Right renal cortex interstitium (tissue), 3 donors: ENCODE measurements at places on chromosomes 7 and 10.

- no peak for DNase-seq
Observed at GRCh38 chr7:154844955-154845354, 158.0 kb downstream of the PAXIP1 start.

DNA sequence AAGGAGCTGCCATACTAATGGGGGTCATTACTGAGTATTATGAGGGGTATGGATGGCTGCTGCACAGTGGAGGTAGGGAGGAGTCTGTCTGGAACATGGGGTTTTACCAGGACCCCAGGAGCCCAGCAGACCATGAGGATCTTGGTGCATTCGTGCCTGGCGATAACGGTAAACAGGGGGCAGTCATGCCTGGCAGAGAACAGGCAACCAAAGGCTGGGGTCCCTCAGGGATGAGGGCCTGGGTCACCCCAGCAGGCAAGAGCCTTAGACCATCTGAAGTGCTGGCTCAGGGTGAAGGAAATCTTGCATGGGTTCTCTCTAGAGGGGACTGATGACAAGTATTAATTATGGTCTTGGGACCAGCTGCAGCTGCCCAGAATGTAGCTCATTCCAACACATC lies 46.1 kb downstream of the MYL10 start:
- DNase-seq, result no peak

DNA sequence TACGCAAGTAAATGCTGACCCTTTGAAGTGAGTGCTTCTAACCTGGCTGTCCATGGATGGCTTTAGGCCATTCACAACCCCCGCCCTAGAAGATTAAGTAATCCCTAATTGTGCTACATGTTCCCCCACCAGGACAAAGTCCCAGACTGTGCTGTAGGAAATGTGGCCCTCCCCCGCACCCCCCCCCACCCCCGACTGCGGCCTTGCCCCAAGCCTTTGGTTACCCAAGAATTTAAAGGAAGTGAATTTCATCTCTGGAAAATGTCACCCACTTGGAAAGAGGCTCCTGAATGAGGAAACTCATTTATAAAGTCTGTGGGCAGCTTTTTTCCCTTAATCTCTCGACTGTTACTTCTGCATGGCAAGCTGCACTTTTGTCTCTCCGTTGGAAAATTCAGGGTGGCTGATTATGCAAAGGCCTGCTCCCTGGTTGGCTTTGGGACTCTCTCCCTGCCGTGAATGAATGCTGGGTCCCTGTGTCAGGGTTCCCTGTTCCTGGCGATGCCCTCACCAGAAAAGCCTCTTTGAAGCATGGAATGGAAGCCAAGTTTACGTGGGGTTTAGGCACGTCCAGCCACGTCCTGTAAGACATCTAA lies 31.4 kb upstream of the AQP1 start:
- DNase-seq, result no peak

DNA sequence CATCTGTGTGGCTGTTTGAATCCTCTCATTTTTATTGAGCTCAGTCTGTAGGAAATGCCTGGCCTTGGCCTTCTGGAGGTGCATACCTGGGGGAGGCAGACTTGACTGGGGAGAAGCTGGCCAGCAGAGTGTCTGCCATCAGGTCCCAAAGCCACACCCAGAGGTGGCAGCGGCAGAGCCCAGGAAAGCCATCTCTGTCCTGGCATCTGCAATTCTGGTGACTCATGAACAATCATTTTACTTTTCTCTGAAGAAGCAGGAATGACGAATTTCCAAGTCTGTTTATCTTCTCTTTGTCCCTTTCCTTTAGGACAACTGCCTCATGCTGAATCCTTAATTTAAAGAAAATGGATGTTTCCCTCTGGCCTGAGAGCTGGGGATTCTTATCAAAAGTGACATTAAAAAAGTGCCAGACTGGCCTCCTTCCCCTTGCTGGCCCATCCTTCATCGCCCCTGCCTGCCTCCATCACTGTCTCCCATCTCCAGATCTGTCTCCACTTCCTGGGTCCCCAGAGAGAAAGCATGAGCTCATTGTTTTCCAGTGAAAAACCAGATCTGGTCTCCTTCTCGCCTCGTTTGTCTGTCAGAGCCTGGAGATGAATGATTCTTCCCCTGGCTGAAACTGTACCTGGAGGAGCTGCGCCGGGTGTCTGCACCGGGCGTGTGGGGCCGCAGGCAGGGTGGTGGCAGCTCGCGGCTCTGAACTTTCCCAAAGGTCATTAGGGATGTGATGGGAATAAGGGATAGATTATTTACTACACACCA lies 124.5 kb downstream of the TMEM178B start:
- DNase-seq, result no peak

DNA sequence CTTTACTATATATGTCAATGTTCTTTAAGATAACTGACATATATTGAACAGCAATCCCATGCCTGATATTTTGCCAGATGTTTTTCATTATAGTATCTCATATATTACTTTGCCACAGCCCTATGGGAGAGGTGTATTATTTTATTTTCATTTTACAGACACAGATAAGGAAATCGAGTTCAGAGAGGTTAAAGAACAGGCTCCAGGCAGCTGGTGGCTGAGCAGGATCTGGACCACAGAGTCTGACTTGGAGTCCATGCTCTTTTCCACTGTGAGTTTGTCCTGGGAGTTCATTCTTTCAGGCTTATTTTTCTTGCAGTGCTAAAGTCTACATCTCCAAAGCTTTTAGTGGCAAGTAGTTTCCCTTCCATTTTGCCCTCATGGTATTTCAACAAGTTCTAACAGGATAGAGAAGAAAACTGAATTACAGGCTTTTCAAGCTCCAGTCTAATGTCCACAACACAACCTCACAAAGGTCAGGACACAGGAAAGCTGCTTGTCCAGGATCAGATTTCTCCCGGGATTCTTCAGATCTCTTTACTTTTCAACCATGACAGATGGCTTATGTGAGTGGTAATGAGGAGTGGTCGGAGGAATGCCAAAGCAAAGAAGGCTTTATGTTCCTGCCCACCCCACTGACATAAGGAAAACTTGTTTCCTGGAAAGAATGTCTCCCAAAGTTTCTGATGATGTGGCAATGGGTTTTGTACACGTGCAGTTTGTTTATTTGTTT lies 13.1 kb upstream of the SLC35B4 start:
- no peak for DNase-seq

DNA sequence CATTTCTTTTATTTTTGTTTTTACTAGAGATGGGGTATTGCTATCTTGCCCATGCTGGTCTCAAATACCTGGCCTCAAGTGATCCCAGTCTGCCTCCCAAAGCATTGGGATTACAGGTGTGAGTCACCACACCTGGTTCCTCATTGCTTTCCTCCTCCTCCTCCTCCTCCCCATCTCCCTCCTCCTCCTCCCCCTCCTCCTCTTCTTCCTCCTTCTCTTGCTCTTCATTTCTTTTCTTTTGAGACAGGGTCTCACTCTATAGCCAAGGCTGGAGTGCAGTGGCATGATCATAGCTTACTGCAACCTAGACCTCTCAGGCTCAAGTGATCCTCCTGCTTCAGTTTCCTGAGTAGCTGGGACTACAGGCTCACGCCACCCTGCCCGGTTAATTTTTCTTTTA lies 22.2 kb downstream of the LRRC20 start:
- no peak for DNase-seq

- DNase-seq, result no peak
Observed at GRCh38 chr7:91193141-91193540, 71.1 kb upstream of the FZD1 start.

GRCh38 chr7:140923358-140924006 lies 1.2 kb downstream of the BRAF start:
- DNase-seq, result no peak

GRCh38 chr10:126924180-126924914 lies 19.1 kb downstream of the DOCK1 start:
- DNase-seq, result no peak

- no peak for DNase-seq
Observed at GRCh38 chr10:74337330-74338016, 186.5 kb downstream of the ADK start.

DNA sequence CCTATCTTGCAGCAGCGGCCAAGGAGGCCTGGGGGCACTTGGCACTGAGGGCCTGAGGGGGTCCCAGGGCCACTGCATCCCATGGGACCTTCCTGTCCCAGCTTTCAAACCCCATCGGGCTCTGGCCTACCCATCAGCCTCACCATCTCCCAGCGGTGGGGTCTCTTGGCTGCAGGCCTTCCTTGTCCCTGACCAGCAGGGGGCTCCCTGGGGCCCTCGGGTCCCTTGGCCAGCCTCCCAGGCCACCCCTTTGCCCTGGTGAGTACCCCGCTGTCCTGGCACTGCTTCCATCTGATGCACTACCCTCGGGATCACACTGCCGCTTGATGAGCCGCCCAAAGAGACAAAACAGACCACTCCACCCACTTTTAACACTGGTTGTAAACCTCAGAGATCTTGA lies 43.5 kb downstream of the YKT6 start:
- DNase-seq, result no peak

DNA sequence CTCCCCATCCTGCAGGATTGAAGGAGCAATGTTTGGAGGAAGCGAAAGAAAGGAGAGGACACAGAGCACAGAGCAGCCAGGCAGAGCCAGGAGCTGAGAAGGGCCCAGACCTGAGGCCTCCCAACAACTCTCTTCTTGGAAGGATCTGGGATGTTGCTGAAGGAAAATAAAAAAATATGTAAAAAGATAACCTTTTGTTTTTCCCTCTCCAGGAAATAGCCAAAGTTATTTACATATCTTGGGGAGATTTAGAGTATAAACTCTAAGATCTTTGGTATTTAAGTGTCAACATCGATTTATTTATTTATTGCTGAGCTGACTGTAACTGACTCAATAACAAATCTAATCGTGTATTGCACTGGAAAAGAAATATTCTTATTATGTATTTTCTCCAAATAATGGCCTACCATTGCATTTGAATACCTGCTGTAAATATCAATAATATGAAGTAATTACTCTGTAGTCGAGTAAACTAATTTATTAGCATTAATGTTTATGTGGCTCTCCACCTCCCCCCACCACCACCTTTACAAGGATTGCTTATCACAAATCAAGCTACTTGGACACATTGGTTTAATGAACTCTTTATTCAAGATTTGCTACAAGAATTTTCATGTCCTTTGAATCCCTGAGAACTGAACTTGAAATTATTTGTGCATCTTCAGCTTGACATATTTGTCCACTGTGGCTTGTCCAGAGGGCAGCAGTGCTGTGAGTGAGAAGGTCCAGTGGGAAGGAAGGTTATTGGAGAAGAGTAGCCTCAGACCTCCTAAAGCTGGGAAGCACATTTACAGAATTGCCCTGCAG lies 1.8 kb upstream of the HOXA11 start:
- DNase-seq, result no peak

DNA sequence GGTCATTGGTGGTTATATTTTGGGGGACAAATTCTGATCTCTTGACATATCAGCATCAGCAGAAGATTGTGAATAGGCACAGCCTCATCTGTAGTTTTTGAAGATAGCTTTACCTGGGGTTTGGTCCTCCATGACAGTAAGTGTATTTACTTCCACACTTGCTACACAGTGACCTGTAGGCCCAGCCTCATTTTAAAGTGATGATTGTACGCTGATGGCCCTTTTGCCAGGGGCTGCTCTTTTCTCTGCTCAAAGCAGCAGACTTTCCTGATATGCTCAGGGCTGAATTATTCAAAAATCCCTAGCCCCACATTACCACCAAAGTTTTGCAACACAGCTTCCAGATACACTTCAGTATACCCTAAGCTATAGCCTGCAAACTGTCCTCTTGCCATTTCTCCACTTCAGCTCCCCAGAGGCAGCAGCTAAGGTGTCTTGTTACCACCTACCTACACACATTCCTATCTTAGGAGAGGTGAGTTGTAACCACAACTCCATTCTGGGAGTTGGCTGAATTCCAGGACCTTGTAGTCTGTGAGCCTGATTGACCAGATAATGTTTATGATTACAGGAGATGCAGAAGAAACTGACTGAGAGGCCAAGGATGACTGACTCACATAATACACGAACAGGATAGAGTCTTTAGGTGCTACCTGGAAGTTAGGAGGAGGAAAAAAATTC lies 6.0 kb downstream of the ASB4 start:
- DNase-seq, result no peak

DNA sequence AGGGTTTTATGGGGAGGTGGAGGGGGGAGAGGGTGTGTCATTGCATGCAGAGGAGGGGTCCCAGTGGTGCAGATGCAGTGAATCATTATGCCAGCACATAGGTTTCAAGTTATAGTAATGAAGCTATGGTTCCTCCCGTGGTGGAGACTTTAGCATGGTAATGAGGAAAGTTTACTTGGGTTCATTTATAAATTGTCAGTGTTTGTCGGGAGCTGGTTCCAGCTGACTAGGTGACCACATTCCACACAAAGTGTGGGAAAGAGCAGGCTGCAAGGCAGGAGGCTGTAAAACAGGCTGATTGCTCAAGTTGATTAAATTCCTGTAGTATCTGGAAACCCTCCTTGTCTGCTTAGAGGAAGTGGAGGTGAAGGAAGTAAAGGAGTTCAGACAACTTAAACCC lies 78.9 kb downstream of the SRI start:
- peak; percentile 41 for DNase-seq

- no peak for DNase-seq
Observed at GRCh38 chr7:37007691-37008090, 283.4 kb upstream of the AOAH start.

- no peak for DNase-seq
Observed at GRCh38 chr7:74217455-74218342, 7.9 kb downstream of the LAT2 start.

DNA sequence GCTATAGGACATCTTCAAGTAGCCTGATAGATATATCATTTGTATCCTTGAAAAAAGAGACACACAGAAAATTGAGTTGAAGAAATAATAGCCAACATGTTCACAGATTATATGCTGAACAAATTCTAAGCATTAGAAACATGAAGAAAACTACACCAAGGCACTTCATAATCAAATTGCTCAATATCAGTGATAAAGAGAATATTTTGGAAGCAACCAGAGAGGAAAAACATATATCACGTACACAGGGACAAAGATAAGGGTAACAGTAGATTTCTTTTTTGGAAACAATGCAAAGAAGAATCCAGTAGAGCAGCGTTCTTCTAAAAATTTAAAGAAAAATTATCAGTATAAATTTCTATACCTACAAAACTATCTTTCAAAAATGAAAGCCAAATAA lies 6.0 kb upstream of the FRMD4A start:
- no peak for DNase-seq

DNA sequence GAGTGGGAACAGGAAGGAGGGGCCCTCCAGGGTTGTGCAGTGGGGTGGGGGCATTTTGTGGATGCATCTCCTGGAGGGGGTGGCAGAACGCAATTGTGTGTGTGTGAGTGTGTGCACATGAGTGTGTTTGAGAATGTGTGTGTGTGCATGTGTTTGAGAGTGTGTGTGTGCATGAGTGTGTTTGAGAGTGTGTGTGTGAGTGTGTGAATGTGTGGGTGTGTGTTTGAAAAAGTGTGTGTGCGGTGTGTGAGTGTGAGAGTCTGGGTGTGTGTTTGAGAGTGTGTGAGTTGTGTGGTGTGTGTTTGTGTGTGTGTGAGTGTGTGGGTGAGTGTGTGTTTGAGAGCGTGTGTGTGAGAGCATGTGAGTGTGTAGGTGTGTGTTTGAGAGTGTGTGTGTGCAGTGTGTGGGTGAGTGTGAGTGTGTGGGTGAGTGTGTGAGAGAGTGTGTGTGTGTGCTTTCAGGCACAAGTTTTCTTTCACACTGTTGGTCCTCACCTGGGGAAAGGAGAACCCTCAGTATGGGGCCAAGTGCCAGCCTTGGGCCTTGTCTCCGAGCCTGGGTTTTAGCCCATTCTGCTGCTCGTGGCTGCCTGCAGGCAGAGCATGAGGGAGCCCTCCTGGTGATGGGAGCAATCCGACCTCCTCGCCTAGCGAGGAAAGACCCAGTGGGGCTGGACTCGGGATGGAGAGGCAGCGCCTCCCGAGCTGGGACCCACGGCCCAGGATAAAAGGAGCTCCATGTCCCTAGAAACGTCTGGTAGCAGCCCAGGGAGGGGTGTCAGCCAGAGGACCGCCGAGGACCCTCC lies 35.6 kb downstream of the CDH23 start:
- no peak for DNase-seq

GRCh38 chr10:78462176-78462575 lies 428.5 kb downstream of the RPS24 start:
- no peak for DNase-seq
